ENCODE measurements at places on chromosomes 6 and 20. TPM values are rescaled to one million over a fixed set of nuclear protein-coding genes. Genes with fewer than 3 reads are reported as not detected.

SAPCD1 gene
- 1.9 TPM for total RNA-seq

AMD1 gene
- total RNA-seq = 31.6 TPM

FAM209A gene
- 0.12 TPM for total RNA-seq

CST2 gene
- 10.8 TPM for total RNA-seq

RAB5IF gene
- 55.0 TPM for total RNA-seq

BACH2 gene
- total RNA-seq = under 0.01 TPM

OVOL2 gene
- not detected for total RNA-seq

Data from aortic smooth muscle cell (primary cell).